ENCODE measurements at places on chromosomes 6 and 20.

GRCh38 chr6:83368577-83368976, 62.3 kb downstream of the ME1 start:
- DNase-seq: no peak

DNA sequence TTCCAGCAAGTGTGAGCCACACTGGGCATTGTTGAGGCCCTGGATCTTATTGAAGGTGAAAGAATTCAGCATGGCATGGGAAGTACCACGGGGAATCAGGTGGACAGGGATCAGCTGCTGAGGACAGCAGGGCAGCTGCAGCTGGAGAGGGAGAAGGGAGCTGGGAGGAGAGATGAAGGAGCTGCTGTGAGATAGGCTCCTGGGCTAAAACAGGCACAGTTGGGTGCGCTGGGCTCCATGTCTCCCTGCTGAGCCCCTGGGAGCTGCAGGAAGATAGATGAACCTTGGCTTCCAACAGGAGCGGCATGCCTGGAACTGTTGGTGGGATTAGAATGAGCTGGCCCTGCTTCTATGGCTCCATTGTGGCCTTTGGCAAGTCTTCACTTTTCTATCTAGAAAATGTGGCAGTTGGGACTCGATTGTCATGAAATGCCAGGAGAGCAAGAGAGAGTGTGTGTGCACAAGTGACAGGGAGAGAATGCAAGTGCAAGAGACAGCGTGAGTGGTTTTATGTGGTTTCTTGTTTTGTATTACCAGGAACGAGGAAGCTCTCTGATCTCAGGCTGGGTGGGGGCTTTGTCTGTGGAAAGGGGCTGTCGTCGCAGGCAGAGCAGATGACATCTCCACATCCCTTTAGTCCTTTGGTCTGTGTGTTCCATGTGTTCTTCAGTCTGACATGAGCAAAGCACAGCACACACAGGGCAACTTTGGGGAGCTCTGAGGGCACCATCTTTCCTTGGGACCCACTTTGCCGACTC, 20.4 kb downstream of the SNPH start:
- DNase-seq: no peak

DNA sequence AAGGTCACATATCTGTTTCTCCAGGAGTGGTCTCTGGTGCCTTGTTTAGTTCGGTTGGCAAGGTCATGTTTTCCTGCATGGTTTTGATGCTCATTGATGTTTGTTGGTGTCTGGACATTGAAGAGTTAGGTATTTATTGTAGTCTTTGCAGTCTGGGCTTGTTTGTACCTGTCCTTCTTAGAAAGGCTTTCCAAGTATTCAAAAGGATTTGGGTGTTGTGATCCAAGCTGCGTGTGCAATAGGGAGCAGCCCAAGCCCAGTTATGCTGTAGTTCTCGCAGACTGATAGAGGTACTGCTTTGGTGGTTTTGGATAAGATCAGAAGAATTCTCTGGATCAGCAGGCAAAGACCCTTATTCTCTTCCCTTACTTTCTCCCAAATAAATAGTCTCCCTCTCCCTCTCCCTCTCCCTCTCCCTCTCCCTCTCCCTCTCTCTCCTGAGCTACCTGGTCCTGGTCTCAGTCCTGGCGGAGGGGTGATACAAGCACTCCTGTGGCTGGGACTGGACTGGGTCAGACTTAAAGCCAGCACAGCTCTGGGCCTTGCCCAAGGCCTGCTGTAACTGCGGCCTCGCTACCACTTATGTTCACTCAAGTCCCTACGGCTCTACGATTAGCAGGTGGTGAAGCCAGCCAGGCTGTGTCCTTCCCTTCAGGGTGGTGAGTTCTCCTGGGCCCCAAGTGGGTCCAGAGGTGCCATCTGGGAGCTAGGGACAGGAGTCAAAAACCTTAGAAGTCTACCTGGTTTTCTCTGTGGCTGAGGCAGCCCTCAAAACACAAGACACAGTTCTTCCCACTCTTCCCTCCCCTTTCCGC, 27.3 kb upstream of the GRM4 start:
- DNase-seq: no peak

DNA sequence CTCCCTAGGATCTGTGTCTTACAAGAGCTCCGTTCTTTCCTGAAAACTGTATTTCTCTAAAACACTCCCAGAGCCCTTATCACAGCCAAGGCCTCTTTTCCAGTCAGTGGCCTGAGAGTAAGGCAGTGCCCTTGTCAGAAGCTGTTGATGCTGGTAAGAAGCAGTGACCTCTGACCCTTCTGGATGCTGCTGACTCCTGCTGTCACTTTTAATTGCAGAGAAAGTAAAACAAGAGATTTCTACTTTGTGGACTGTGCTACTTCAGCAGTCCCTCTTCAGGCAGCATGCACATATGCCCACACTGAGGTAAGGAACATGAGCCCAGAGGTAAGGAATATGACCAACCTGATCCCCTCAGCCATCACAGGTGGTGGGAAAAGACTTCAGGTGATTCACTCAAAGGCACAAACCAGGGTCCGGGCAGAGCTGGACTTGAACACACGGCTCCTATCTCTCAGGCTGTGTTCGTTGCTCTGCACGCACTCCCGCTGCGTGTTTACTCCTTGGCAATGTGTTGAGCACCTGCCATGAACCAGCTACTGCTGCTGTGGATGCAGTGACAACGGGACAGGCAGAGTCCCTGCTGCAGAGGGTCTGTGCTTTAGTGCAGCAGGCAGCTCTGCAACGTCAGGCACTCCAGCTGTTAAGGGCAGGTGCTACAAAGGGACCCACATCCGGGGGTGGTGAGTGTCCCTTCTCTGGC, 201.9 kb upstream of the CST7 start:
- DNase-seq: no peak

- no peak for DNase-seq
Observed at GRCh38 chr6:148723484-148723883, 23.3 kb upstream of the UST start.

GRCh38 chr6:32968093-32968866, at the start of gene BRD2:
Gene BRD2 (plus strand): TSS chr6:32968594. CDS start chr6:32972899, 4,305 bp downstream.
- no peak for DNase-seq

DNA sequence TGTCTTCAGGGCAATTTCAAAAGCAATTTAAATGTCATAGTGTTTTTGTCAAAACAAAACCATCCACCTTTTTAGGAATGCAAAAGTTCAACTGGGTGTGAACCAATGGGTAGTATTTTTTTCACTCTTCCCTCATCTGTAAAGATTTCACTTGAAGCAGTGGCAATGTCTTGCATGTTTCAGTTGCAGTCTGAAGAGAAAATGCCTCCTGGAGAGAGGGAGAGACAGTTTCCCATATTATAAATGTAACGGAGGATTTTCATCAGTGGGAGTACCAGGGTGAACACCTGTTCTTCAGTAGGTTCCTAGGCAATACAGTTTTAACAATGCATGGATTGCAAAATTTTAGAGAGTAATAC, 3.3 kb downstream of the FOXQ1 start:
- no peak for DNase-seq

GRCh38 chr6:159282421-159282820, 113.2 kb downstream of the FNDC1 start:
- no peak for DNase-seq

- DNase-seq: no peak
Observed at GRCh38 chr6:111447051-111447450, 36.0 kb downstream of the REV3L start.

DNA sequence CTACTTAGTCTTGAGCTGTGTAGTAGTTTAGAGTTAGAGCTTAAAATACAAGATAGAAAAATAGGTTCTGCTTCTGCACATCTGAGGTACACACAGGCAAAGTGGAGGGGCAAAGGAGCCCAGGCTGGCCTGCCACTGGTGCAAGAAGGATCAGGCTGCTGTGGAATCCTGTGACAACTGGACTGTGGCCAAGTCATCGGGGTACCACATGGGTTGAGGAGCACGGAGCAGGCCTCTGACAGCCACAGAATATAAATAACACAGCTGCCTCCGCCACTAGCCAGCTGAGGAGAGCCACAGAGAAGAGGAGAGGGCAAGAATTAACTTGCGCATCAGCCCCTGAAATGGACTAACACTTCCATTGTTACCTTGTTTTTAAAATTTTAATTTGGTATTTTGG, 206.0 kb upstream of the MARCKS start:
- DNase-seq: no peak

DNA sequence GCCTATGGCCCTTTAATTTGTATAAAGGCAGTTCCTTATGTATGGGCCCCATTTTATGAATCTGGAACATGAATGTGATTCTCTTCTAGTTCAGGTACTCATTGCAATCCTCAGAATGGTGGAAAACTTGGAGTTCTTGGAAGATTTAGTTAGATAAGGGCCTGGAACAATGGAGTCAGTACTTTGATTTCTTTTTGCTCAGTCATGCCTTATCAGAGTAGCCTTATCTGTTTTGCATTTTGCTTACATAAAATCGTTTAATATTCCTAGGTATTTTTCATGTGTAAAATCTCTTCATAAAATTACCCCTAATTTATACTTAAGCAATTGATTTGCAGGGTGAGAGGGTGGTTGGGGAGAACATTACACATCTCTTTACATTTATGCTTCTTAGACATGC, 160.6 kb downstream of the JARID2 start:
- DNase-seq: no peak

DNA sequence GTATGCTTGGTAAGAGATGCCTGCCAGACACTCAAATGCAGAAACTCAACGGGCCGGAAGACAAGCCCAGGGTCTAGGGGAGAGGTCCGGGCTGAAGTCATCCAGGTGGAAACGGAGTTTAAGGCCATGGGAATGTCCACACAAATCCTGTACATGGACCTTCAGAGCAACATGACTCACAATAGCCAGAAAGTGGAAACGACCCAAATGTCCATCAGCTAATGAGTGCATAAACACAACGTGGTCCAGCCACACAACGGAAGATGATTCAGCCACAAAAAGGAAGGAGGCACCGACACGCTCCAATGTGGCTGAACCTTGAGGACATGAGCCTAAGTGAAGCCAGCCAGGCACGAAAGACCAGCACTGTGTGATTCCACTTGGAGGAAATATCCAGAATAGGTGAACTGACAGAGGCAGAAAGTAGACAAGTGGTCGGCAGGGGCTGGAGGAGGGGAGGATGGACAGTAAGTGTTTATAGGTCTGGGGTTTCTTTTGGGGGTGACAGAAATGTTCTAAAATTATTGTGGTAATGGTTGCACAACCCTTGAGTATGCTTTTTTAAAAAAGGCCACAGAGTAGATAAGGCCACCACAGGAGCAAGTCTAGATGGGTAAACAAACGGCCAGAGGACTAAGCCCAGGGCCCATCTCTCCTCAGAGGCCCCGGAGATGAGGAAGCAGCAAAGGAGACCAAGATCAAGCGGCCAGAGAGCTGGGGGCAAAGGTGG, 105.6 kb downstream of the PREX1 start:
- DNase-seq: no peak

DNA sequence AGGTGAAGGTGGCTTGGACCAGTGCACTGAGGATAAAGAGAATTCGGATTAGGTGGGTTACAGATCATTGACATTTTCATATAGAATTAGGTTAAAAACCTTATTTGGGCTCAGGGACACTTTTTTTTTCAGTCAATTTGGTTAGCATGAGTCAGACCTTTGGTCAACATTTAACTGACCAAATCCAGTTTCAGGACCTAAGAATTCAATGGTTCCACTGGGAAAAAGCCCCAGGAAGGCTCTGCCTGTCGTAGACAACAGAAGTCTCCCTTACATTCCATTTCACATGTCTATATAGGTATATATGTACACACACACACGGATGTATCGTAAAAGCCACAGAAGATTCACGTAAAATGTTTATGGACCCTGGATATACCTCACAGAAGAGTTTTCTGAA, 184.2 kb upstream of the RREB1 start:
- DNase-seq: no peak

DNA sequence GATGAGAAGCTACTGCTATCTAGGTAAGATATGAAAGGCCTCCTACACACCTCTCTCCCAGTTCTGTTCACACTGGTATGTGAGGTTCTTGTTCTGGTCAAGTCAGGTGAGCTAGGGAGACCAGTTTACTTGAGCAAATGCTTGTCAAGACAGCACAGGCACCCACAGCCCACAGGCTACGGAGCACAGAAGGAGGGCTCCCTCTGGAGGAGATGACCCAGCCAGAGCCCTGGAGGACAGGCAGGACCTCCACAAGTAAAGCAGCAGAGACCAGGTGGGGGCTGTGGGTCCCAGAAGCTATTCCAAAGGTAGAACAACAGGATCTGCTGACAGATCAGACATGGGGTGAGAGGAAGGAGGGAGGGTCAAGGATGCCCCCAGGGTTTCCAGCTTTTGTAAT, 13.2 kb downstream of the MMP24OS start:
- no peak for DNase-seq

- no peak for DNase-seq
Observed at GRCh38 chr6:6811128-6812009, 222.8 kb downstream of the LY86 start.
